NCI-H2081 (cell line): ENCODE measurements at places on chromosomes 16 and 17.

GRCh38 chr17:60065136-60065535, 13.6 kb downstream of the HEATR6 start:
- DNase-seq = no peak

DNA sequence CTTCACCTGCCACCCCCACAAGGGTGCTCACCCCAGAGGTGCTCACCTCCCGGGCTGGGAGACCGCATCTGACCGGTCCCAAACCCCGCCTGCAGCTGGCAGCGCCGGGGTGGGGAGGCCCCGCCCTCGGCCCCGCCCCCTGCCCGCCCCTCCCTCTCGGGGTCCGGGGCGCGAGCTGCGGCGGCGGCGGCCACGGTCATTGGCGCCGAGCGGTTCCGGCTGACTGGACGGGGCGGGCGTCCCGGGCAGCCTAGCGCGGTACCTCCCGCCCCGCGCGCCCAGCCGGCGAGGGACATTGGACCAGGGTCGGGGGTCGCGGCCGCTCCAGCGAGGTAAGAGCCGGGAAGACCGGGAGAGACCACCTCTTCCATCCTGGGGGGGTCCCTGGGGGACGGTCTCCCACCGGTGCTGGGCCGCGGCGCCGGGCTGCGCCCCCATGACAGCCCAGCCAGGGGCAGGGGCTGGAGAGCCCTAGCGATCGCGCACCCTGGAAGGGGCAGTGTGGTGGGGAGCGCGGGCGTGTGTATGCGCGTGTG, at the start of gene CACNG5:
TSS of gene CACNG5 (plus strand) at position 199 of the 536 bp plus-strand sequence. CDS start 42,216 bp downstream, outside the sequence.
- peak; percentile 24 for DNase-seq

- DNase-seq = no peak
Measured at GRCh38 chr17:71753070-71753469, 367.8 kb upstream of the SOX9 start.

DNA sequence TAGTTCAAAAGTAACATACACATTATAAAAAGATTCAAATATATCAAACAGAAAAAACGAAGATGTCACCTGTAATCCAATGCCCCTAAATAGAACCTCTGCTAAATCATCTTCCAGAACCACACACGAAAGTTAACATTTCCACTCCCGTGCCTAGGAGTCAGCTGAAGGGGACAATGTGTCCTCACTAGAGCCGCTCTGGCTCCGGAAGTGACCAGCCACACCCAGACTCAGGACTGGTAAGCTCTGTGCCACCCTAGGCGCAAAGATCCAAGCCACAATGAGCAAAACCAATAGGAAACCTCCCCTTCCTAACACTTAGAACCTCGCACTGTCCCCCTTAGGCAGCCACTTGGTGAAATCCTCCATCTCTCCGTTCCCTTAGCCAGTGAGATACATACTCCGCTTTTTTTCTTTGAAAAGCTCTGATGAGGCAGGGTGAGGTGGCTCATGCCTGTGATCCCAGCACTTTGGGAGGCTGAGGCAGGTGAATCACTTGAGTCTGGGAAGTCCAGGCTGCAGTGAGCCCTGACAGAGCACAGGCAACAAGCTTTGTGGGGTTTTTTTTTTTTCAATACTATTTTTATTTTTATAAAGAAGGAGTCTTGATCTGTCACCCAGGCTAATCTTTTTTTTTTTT, 11.8 kb downstream of the CTRB1 start:
- no peak for DNase-seq

GRCh38 chr17:2701161-2701995, 10.2 kb downstream of the CLUH start:
- DNase-seq = no peak

DNA sequence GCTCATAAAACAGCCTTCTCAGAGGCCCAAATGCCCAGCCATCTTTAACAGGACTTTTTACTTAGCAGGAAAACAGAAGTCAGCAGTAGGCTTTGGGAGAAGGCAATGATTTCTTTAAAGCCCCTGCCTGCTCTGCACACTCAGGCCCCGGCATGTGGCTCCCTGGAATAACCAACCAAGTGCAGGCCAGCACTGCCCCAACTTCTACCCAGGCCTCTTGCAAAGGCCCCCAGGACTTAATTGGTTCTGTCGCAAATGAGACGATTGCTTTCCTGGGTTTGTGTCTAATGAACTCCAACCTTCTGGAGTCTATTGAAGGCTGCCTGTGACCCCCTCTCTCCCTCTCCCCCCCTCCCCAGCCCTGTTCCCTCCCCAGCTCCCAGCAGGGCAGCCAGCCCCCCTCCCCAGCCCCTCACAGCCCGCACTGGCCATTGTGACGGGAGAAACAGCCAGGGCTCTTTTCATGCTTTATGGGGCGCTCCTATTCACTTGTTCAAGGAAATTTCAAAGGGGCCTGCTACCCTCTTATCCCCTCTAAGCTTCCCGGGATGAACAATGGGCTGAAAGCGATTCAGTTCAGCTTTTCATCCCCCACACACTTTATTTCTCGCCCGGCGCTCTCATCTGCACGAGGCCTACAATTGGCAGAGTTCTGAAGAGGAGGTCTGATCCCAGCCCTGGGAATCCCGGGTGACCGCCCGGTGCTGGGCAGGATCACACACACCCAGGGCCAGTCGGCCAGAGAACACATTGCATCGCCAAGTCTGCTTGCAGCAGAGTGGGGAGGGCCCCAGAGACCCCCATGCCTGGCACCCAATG, 15.5 kb downstream of the AXIN2 start:
- DNase-seq = no peak

GRCh38 chr17:65029605-65030336, 26.8 kb downstream of the GNA13 start:
- DNase-seq = no peak

GRCh38 chr17:47952171-47953021, 5.3 kb downstream of the PRR15L start:
- no peak for DNase-seq

DNA sequence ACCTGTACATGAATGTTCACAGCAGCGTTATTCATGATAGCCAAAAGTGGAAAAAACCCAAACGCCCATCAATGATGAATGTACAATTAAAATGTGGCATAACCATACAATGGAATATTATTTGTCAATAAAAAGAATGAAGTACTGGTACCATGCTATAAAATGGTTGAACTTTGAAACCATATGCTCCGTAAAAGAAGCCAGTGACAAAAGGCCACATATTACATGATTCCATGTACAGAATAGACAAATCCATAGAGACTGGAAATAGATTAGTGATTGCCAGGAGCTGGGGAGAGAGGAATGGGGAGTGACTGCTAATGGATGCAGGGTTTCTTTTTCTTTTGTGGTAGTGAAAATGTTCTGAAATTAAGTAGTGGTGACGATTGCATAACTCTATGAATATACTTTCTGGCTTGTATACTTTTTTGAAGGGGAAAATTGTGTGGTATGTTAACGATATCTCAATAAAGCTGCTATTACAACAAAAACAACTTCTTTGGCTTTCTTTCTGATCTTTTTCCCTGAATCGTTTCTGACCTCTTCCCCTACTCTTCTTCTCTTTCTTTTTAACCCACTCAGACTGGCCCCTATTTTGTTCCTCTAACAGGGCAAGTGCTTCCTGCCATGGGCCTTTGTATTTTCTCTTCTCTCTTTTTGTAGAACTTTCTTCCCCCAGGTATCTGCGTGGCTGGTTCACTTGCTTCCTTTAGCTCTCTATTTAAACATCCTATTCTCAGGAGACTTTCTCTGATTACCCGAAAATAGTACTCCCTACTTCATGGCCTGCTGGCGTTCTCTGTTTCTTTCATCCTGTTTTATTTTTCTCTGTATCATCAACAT, 67.9 kb downstream of the FTO start:
- no peak for DNase-seq

- no peak for DNase-seq
Measured at GRCh38 chr17:30599428-30600059, 122.3 kb downstream of the GOSR1 start.

- no peak for DNase-seq
Measured at GRCh38 chr16:22887445-22887844, 73.5 kb downstream of the HS3ST2 start.

- no peak for DNase-seq
Measured at GRCh38 chr16:67967183-67967957, 1.1 kb downstream of the SLC12A4 start.

GRCh38 chr17:51319186-51319585, 58.8 kb downstream of the UTP18 start:
- DNase-seq = no peak

- DNase-seq = no peak
Measured at GRCh38 chr16:78755751-78756661, 656.6 kb downstream of the WWOX start.

- DNase-seq = no peak
Measured at GRCh38 chr17:27609611-27610303, 21.2 kb upstream of the LGALS9 start.

- DNase-seq = no peak
Measured at GRCh38 chr17:9672691-9673090, 27.4 kb downstream of the USP43 start.

DNA sequence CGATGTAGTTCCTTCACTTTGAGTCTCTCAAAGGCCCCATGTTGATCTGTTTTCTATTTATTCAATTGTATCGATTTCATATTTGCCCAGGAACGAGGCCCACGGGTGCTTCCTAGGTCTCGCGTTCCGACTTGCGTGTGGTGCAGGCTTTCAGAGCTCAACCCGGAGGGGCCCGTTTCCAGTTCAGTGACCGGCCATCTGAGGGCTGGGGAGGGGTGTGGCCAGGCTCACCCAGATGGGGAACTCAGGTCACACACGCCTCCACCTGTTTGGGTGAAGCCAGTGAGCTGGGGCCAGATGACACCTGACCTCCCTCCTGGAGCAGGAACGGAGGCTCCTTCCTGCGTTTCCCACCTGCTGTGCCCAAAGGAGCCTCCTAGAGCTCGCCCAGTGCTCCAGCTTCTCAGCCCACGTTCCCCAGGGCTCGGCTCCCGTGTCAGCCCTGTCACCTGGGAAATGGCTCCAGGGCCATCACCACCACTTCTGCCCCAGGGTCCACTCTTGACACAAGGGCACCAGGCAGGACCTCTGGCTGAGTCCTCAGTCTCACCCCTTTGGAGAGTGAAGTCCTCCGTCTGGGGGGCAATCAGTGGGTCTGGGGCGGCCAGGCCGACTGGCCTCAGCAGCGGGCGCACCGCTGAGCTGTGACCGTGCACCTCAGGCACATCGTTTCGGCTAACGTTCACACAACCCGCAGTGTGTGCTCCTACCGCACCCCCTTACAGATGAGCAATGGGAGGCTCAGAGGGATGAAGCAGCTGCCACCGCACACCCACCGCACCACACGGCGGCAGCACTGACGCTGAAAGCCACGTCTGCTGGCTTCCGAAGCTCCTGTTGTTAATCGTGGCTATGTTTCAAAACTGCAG, 18.0 kb downstream of the FOXF1 start:
- DNase-seq = no peak

- DNase-seq = no peak
Measured at GRCh38 chr17:47806026-47806912, 15.3 kb downstream of the OSBPL7 start.

- DNase-seq = no peak
Measured at GRCh38 chr17:7839876-7840261, 5.9 kb downstream of the KDM6B start.

DNA sequence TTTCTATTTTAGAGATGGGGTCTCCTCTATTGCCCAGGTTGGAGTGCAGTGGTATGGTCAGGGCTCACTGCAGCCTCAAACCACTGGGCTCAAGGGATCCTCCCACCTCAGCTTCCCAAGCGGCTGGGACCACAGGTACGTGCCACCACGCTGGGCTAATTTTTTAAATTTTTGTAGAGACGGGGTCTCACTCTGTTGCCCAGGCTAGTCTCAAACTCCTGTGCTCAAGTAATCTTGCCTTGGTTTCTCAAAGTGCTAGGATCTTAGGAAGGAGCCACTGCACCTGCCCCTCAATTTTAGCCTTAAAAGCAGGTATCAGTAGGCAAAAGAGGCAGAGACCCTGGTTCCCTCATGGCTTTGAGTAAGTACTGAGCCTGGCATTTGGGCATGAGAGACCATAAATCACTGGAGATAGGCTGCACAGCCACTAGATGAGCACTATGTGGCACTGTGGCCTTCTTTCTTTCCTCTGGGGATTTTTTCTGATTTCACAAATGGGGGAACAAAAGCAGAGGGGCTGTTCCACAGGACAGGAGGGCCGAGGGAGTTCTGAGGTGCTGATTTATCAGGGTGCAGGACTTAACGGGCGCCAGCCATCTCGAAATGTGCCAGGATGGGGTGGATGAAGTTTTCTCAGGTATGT, 82.2 kb downstream of the PLXDC1 start:
- peak; percentile 18 for DNase-seq

- peak; percentile 68 for DNase-seq
Measured at GRCh38 chr16:71230122-71230845, at the start of gene HYDIN. Gene HYDIN, minus strand, starts transcription at chr16:71230722. Its CDS starts 43,827 bp downstream, at chr16:71186895.
